ENCODE measurements at places on chromosomes 7 and 10.

- DNase-seq = no peak
Observed at GRCh38 chr10:91313796-91314485, 93.5 kb downstream of the PCGF5 start.

GRCh38 chr10:79344502-79345195 is 2.6 kb upstream of the PPIF start:
- no peak for DNase-seq

GRCh38 chr10:125016123-125016522 is 74.2 kb downstream of the ZRANB1 start:
- no peak for DNase-seq

GRCh38 chr7:90655566-90655965 is 59.4 kb downstream of the CDK14 start:
- DNase-seq = no peak

- no peak for DNase-seq
Observed at GRCh38 chr7:74479961-74480829, 26.5 kb downstream of the GTF2IRD1 start.

DNA sequence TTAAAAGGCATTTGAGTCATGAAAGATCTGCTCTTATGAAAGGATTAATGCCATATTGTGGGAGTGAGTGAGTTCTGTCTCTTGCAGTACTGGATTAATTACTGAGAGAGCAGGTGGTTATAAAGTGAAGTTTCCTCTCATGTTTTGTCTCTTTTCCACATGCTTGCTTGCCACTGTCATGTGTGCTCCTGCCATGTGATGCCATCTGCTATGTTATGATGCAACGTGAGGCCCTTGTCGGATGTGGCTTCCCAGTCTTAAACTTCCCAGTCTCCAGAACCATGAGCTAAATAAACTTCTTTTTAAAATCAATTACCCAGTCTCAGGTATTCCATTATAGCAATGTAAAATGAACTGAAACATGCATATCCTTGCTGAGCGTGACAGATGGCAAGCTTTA is 22.7 kb upstream of the TCTN3 start:
- DNase-seq = no peak

- no peak for DNase-seq
Observed at GRCh38 chr10:126734015-126734414, 63.5 kb upstream of the C10orf90 start.

DNA sequence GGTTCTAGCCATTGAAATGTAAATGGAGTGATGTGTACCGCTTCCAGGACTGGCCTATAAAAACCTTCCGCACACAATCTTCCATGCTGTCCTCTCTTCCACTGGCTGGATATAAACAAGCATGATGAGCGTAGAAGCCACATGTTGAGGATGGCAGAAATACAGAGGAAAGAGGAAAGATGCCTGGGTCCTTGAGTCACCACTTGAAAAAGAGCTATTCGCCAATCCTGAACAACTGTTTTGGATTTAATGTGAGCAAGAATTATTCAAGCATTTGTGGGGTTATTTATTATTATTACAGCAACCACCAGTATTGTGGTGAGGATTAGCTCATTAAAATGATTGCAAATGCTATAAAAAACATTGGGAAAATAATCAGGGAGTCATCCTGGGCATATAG is 45.8 kb upstream of the PLXNA4 start:
- DNase-seq = no peak

- DNase-seq = no peak
Observed at GRCh38 chr7:134928554-134928953, 57.8 kb upstream of the AGBL3 start.

Data from activated gamma-delta T cell (primary cell).